GM23248 (cell line): ENCODE measurements at places on chromosomes 12 and 14. TPM values are rescaled to one million over a fixed set of nuclear protein-coding genes. Genes with fewer than 3 reads are reported as not detected.

TAS2R42 gene
- not detected in 2 replicates for polyA plus RNA-seq

BCL11B gene
- not detected in 2 replicates for polyA plus RNA-seq

KRT72 gene
- not detected in 2 replicates for polyA plus RNA-seq

SERPINA9 gene
- polyA plus RNA-seq: 0.14 and 0.31 TPM in 2 replicates

LRTM2 gene
- not detected in 2 replicates for polyA plus RNA-seq

NANOG gene
- 0.13 TPM in 1 of 2 replicates, not detected in the other for polyA plus RNA-seq

SP7 gene
- not detected in 2 replicates for polyA plus RNA-seq

PRB2 gene
- 0.16 TPM in 1 of 2 replicates, not detected in the other for polyA plus RNA-seq

TMCC3 gene
- polyA plus RNA-seq: 0.32 and 0.46 TPM in 2 replicates

DNA sequence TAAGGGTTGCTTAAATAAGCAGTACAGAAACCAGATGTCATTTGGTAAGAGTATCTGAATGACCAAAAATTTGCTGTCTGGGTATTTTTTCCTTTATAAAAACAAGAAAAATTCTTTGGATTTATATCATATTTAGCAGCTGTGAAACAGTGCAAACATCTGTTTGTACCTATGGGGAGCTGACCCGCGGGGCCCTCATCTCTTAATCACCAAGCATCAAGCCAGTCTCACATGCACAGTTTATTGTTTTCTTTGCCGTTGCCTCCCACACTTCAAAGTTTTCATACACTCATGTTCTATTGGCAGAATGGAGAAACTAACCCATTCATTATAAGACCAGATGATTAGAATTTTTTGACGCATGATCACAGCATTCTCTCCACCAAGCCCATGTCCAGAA, 142.2 kb downstream of the BMP4 start:
- DNase-seq: no peak

DNA sequence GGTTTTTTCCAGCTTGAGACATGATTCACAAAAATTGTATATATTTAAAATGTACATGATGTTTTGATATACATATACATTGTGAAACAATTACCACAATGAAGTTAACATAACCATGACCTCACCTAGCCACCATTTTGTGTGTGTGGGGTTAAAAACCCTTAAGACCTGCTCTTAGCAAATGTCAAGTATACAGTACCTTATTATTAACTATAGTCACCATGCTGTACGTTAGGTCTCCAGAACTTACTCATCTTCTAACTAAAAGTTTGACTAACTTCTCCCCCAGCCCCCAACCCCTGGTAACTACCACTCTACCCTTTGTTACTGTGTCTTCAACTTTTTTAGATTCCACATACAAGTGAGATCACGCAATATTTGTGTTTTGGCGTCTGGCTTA, 52.6 kb downstream of the EIF2S3B start:
- DNase-seq: no peak

DNA sequence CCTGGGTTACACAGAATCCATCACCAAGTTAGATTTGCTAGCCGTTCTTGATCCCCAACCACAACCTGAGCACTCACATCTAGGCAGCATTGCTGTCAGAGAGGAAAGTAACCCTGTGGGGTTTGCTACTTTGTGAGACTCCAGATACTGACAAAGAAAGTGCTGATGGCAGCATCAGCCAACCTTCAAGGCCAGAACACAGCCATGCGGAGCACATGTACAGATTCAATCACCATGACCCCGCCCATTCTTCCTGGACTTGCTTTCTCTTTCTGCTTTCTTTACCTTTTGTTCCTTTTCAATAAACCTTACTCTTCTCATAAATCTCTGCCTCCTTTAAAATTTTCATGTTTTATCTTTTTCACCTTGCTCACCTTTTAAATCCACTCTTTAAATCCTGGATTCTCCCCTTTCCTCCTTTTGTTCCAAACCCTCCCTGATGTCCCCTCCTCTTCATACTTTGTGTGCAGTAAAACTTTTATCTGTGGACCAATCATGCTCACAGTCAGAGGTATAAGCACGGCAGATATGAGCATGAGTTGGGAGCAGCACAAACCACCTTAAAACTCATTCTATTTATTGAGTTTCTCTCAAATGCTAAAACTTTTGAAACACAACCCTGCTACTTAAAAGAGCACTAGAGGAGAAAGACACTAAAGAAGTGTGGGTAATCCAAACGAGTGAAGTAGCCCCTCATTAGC, 21.9 kb upstream of the CERS5 start:
- no peak for DNase-seq

- DNase-seq: no peak
These were observed 9.4 kb downstream of the GALNT16 start for GRCh38 chr14:69269381-69269780.

GRCh38 chr12:61810486-61810885, 449.7 kb upstream of the USP15 start:
- DNase-seq: no peak

DNA sequence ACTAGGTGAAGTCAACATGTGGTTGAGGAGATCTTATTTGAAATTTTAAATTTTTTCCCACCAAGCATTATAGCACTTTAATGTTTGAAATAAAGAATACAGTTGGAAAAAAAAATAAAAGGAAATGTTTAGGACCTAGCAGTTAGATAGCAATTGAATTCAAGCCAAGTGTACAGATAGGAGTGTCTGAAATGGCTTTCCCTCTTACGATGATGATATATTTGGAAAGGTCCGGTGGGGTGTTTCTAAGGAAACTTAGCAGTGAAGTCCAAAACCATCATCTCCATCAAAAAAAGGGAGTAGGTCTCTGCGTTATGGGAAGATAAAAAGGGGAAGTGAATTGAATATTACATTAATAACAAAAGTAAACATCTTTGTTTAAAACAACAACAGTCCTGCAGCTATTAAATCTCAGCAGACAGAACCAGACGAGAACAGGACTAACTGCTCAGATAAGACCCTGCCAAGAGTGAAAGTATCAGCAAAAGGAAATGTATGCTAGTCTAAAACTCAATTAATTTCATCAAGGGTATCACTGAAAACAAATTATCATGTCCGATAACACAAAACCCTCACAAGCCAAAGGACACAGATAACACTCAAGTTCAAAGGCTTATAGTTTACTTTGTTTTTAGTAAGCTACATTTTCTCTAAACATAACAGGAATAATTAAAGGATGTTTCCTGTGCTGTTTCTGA, 242.0 kb downstream of the BMP4 start:
- no peak for DNase-seq

- peak; percentile 73 for DNase-seq
These were observed 24.4 kb downstream of the TUNAR start for GRCh38 chr14:95901054-95901453.

DNA sequence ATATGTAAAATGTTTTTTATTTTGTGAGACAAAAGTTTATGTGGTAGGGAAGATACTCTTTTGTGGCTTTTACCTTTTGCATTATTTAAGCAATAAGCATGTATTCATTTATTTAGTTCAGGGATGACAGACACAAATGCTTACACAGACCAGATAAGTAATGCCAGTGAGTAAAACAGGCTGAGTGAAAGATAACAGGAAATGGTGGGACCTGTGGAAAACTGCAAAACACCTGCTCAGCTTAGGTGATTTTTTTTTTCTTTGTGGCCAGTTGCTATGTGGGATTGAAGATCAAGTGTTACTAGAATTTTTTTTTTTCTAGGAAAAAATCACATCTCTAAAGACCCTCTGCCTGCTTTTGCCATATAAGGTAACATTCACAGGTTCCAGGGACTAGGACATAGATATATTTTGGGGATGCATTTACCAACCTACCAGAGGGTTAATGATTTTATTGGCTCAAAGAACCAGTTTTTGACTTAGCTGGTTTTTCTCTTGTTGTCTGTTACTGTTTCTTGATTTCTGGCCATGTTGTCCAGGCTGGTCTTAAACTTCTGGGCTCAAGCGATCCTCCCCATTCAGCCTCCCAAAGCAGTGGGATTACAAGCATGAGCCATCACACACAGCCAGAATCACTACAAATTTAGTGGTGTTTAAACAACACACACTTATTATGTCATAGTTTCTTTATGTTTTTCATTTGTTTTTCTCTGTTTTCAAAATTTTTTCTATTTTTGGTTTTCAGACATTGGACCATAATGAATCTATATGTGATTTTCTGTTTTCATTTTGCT, 9.8 kb downstream of the PSMA6 start:
- DNase-seq: no peak

DNA sequence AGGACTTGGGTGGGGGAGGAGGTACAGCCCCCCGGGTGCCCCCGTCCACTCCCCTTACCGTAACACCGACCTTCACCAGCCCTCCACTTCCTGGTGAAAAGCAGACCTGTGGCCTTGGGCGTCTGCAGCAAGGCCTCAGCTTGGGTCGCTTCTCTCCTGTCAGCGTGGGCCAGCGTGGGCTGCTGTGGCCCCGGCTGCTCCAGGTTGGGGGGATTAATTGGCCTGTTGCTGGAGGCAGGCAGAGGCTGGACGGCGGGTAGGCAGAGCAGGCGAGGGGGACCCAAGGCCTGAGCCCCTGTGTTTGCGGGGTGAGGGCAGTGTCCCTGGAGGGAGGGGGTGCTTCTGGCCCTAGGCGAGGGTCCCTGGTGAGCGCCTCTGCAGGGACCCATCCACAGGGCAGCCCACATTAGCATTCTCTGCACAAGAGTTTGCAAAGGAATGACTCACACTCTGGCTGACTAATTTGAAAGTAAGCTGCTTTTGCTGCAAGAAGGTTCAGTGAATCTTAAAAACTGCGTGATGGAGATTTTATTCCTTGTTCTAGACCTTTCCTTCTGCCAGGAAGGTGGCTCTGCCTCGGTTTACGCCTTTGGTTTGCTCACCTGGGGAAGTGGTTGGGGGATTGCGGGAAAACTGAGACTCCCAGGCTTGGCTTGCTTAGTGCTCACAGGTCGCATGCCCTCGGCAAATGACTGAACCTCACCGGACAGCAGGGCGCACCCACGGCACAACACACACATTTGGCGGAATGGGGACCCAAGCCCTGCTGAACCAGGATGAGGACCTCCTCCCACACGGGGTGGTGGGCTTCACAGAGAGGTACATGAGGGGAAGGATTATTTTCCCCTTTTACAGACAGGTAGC, 37.9 kb upstream of the DLK1 start:
- peak; percentile 86 for DNase-seq

DNA sequence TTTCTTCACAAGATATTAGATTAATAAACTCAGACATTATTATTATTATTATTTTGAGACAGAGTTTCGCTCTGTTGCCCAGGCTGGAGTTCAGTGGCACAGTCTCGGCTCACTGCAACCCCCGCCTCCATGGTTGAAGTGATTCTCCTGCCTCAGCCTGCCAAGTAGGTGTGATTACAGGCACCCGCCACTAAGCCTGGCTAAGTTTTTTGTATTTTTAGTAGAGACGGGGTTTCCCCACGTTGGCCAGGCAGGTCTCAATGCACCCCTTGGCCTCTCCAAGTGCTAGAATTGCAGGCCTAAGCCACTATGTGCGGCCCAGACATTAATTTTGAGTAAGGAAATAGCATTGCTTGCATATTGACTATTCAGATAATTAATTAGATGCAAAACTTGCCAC, 554.9 kb upstream of the LRFN5 start:
- DNase-seq: no peak

- no peak for DNase-seq
These were observed 20.4 kb downstream of the JDP2 start for GRCh38 chr14:75448209-75448608.

DNA sequence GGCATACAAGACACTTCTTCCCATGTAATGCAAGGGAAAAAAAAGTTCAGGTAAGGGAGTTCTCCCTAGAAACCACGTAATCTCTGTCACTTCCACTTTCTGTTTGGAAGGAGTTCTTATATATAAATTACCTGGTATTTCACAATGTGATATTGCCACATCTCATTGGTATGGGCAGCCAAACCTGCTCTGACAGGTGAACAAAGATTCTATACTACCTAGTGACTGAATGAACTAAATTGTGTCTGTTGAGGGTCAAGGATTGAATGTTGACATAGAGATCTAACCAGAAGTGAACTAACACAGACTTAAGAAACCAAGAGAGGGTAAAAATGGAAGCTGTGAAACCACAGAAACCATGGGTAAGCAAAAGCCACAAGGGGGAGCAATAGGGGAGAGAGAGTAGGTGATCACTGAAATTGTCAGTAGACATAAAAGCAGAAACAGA, 161.3 kb downstream of the RPL10L start:
- DNase-seq: no peak

- DNase-seq: peak; percentile 10
These were observed 22.3 kb upstream of the MED13L start for GRCh38 chr12:116299665-116300328.

GRCh38 chr14:92584816-92585215, 71.2 kb downstream of the RIN3 start:
- DNase-seq: no peak

DNA sequence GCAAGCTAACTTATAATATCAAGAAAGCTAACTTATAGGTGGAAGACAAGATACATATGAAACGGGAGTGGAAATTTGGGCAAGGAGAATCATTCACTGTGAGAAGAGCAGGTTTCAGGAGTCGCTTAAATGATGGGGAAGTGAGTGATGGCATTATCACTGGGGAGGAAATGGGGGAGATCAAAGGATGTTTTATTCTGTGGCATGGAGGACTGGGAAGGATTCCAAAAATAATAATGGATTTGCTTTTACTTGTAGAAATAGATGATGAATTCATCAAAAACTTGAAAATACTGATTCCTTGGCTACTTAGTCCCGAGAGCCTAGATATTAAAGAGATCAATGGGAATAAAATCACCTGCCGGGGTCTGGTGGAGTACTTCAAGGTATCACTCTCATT, 47.8 kb downstream of the SAV1 start:
- no peak for DNase-seq

DNA sequence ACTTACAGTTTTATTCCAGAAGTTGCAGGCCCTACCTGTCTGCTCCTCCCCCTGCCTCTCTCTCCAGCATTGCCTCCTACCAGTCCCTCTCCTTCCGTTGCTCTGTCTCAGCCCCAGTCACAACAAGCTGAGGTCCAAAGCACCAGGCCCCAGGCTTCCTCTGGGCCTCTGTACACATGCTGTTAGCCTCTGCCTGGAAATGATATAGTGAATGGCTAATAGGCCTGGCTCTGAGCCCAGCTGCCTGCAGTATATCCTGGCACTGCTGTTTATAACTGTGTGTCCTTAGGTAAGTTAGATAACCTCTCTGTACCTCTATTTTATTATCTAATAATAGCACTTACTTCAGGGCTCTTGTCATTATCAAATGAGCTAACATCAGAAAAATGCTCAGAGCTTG, 114.9 kb upstream of the PWP1 start:
- peak; percentile 69 for DNase-seq

DNA sequence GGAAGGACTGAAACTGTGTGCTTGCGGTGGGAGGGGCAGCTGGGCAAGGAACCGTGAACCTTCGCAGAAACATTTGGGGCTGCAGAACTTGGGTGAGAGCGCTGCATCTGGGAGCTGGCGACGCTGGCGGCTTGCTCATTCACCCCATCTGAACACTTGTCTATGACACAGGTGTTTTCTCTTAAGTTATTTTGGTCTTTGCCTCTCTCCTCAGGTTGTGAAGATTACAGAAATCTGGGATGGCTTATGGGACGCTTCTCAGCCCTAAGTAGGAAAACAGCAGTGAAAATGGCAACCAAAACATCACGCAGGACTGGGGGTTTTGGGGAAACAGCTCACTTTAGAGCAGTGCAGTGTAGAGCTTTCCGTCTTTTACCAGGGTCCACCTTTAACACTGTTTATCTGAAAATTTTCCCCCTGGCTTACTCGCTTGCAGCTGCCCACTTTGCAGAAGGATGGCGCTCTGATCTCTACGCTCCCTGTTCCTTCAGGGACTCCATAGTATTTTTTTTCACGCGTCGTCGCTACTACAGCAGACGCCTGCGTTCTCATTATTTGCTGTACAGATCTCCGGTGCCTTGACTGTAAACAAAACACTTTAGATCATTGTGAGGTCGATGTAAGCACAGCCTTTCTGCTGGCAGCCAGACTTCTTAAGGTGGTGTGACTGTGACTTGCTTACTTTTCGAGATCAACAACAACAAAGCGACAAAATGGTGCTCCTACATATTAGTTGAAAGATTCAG, 2.7 kb upstream of the CDKN1B start:
- peak; percentile 64 for DNase-seq
